ENCODE measurements at places on chromosomes 13 and 19.

- no peak for DNase-seq
Observed at GRCh38 chr19:55622242-55622969, 2.0 kb downstream of the ZNF784 start.

DNA sequence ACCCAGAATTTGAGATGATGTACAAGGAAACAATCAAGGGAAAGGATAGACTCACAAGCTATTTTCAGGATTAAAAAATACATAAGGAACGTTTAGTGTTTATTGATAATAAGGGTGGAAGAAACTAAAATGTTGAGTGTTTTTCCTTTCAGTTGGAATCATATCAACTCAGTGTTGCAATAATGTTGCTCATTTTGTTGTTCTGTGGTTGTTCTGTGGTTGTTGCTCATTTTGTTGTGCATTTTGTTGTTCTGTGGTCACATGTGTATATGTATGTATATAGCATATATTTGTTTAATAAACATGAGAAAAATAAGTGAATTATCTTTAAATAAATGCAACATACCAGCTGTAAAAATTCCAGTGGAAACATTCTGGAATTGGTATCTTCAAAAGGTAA lies 262.4 kb upstream of the SPRY2 start:
- DNase-seq, result no peak

DNA sequence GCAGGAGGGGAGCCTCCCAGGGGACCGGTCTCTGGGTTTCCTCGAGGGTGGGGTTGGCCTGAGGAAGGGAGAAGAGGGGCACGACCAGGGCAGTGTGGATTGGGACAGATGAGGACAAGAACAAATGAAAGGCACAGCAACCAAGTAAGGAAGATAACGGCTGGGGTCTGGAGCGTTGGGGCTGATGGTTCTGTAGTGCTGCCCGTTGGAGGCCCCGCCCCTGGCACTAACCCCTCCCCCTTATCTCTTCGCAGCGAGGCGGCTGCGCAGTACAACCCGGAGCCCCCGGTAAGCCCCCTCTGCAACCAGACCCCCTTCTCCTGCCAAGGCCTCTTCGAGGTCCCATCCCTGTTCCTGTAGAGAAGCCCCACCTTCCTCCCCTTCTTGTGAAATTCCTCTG lies 2.2 kb downstream of the CAPNS1 start:
- DNase-seq, result no peak

- no peak for DNase-seq
Observed at GRCh38 chr19:6457958-6458694, 1.5 kb downstream of the SLC25A23 start.

GRCh38 chr13:48804821-48805601 lies 151.3 kb downstream of the CYSLTR2 start:
- no peak for DNase-seq

- no peak for DNase-seq
Observed at GRCh38 chr13:93690139-93690538, 463.5 kb downstream of the GPC6 start.

DNA sequence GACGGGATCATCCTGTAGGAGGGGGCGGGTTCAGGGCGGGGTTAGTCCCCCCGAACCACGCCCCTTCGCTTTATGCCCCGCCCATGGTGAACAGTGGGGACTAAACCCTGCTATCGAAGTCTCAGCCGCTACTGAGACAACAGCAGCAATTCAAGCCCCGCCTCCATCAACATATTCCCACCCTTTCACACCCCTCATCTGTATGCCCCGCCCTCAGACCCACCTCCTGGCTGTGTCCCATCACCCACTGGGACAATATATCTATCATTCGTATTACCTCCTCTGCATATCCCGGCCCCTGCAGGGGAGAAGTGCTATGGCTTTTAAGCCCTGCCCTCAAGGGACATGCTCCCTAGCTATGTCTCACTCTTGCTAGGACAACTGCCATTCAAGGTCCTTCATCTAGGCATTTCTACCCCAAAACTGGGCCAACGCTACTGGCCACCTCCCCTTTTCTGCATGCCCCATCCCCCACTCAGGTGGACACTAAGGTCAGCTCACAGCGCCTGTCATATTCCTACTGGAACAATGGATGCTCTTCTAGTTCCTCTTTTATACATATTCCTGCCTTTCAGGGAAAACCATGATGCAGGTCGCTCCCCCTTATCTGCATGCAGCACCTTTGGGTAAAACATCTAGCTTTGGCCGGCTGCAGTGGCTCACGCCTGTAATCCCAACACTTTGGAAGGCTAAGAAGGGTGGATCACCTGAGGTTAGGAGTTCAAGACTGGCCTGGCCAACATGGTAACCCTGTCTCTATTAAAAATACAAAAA lies 11.9 kb downstream of the LRFN1 start:
- DNase-seq, result no peak

- peak; percentile 49 for DNase-seq
Observed at GRCh38 chr13:100392709-100393630, 195.6 kb downstream of the GGACT start.

GRCh38 chr19:3068071-3068470 lies 5.8 kb upstream of the TLE5 start:
- no peak for DNase-seq

DNA sequence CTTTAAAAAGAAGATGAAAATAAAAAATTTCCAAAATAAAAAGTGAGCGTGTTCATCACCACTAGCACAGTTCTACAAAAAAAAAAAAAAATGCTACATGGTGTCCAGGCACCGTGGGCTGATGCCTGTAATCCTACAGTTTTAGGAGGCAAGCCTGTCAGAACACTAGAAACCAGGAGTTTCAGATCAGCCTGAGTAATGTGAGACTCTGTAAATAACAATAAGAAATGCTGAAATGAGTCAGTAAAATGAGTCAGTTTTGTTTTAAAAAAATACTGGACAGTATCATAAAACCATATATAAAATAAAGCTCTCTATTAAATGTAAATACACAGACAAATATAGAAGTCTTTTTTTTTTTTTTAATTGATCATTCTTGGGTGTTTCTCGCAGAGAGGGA lies 30.0 kb downstream of the ZNF91 start:
- DNase-seq, result no peak

DNA sequence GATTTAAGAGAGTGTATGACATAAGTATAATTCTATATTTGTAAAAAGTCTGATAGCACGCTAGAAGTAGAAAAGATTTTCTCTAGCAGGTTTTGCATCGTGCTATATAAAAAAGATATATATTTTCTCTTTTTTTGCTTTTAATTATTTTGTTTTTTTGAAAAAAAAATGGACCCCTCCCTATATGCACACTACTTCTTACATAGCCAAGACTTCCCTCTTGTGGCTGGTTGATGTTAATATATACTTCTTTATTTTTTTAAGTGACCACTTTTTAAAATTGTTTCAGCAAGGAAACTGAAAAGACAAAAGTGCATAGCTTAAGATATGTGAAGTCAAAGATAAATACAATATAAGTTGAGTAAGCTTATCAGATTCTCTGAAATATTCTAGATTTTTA lies 1202.8 kb downstream of the DIAPH3 start:
- no peak for DNase-seq

- DNase-seq, result no peak
Observed at GRCh38 chr19:35925501-35925900, 10.7 kb upstream of the LRFN3 start.

GRCh38 chr19:1453525-1454364 lies 3.8 kb downstream of the APC2 start:
- no peak for DNase-seq

DNA sequence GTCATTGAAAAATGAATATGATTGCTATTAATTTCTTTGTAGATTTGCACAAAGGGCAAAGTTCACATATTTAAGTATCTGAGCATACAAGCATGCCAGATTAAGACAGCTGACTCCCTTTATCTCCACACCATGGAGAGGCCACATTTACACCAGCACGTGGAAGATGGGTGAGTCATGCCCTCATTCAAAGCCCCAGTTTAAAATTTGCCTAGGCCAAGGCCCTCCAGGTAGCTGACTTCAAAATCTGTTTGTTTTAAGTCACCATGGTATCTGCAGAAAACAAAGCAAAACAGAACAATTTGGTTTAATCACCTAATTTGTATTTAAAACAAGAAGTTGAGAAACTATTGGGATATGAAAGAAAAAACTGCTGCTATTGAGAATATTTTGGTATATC lies 109.2 kb downstream of the ESD start:
- no peak for DNase-seq

GRCh38 chr19:46839752-46840497 lies 10.7 kb downstream of the AP2S1 start:
- no peak for DNase-seq

DNA sequence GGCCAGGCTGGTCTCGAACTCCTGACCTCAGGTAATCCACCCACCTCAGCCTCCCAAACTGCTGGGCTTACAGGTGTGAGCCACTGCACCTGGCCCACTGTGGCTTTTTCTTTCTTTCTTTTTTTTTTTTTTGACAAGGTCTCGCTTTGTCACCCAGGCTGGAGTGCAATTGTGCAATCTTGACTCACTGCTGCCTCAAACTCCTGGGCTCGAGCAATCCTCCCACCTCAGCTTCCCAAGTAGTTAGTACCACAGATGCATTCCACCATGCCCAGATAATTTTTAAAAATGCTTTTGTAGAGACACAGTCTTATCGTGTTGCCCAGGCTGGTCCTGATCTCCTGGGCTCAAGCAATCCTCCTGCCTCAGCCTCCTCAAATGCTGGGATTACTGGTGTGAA lies 12.1 kb upstream of the FCGBP start:
- DNase-seq, result no peak

DNA sequence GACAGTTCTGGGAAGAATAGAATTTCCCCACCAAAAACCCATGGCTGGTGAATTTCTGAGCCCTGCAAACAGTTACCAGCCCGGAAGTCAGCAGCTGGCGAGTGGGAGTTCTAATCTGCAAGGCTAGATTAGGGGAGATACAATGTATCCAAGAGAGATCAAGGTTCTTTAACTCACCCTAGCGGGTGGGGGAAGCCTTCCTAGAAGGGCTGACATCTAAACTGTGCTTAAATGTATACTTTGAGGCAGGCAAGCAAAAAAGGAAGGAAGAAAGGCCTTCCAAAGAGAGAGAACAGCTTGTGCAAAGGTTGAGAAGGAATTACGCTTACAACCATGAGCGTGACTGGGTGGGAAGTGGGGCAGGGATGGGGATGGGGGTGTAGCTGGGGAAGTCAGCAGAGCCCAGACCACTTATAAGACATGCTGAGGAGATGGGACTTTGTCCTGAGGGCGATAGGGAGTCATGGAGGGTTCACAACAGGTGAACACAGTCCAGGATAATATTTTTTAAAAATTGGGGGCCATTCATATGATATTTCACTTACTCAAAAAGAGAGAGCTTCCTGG lies 20.8 kb upstream of the ZNRF4 start:
- no peak for DNase-seq

DNA sequence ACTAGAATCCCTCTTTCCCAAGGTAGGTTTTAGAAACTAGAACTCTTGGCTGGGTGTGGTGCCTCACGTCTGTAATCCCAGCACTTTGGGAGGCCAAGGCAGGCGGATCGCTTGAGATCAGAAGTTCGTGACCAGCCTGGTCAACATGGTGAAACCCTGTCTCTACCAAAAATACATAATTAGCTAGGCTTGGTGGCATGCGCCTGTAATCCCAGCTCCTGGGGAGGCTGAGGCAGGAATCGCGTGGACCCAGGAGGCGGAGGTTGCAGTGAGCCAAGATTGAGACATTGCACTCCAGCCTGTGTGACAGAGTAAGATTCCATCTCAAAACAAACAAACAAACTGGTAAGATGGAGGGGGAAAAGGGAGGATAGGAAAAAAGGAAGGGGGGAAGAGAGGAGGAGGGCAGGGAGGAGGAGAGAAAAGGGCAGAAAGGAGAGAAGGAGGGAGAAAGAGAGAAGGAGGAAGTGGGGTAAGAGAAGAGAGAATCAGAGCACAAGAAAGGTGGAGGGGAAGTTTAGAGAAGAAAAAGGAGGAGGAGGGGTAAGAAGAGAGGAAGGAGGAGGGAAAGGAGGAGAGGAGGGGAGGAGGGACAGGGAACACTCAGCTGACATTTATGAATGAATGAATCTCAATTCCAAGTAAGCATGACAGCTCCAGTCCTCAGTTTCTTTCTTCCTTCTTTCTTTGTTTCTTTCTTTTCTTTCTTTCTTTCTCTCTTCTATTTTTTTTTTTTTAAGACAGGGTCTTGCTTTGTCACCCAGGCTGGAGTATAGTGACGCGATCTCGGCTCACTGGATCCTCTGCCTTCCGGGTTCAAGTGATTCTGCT lies 2.6 kb upstream of the SLC27A1 start:
- no peak for DNase-seq

GRCh38 chr13:51805925-51806324 lies 2.0 kb upstream of the DHRS12 start:
- DNase-seq, result no peak

GRCh38 chr13:38759390-38759789 lies 72.5 kb downstream of the FREM2 start:
- DNase-seq, result no peak

DNA sequence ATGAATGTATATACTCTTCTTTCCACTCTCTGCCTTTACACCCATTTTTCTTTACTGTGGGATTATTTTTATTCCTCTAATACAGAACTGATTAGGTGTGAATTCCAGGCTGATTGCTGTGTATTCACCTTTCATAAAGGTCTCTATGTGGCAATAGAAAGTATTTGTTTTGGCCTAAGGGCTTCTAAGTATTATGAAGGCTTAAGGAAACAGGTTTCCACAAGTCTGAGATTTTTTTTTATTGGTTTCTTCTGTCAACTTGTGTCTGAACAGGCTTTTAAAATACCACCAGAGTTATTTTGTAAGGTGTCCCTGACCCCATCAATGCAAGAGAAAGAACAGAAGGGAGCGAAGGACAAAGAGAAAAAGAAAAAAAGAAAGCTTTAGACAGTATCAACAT lies 1102.0 kb upstream of the SPRY2 start:
- DNase-seq, result no peak

- DNase-seq, result no peak
Observed at GRCh38 chr13:73739394-73739793, 394.8 kb downstream of the KLF12 start.

DNA sequence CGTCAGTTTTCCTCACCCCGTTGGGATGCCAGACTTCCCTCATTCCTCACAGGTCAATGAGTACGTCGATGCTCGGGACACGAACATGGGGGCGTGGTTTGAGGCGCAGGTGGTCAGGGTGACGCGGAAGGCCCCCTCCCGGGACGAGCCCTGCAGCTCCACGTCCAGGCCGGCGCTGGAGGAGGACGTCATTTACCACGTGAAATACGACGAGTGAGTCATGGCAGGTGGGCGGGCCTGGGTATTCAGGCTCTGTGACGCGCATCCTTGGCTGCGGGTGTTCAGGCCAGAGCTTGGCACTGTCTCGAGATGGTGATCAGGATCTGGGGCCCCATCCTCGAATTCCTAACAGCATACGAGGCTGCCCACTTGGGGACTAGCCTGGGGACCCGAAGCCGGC lies 21.4 kb downstream of the UHRF1 start:
- DNase-seq, result no peak

All from thyroid gland (tissue), 4 donors.